M059J (cell line): ENCODE measurements at places on chromosomes 16 and 17. TPM values are rescaled to one million over a fixed set of nuclear protein-coding genes. Genes with fewer than 3 reads are reported as not detected.

The C17orf107 gene
- 0.20 TPM in 1 of 2 replicates, not detected in the other for total RNA-seq

The GP1BA gene
- 0.05 TPM in 1 of 2 replicates, not detected in the other for total RNA-seq

The AANAT gene
- total RNA-seq = not detected in 2 replicates

The WFDC1 gene
- 0.05 and 0.52 TPM in 2 replicates for total RNA-seq

The CLEC3A gene
- total RNA-seq = not detected in 2 replicates

The ARSG gene
- total RNA-seq = 0.86 and 3.5 TPM in 2 replicates

The MGRN1 gene
- 30.9 and 46.2 TPM in 2 replicates for total RNA-seq

The CLEC19A gene
- total RNA-seq = not detected in 2 replicates

The ATF7IP2 gene
- not detected in 2 replicates for total RNA-seq

The KRT25 gene
- not detected in 2 replicates for total RNA-seq

The CCL4 gene
- total RNA-seq = 0.10 TPM in 1 of 2 replicates, not detected in the other

The SYT17 gene
- total RNA-seq = 0.39 and 0.81 TPM in 2 replicates
